ENCODE measurements at places on chromosomes 16 and 17. TPM values are rescaled to one million over a fixed set of nuclear protein-coding genes. Genes with fewer than 3 reads are reported as not detected.

Gene TBC1D3D
- 0.89 TPM for total RNA-seq

Gene CD300LB
- total RNA-seq, result 0.32 TPM

Gene SEZ6
- total RNA-seq, result 0.31 TPM

Gene CLEC10A
- 13.4 TPM for total RNA-seq

Gene HBM
- total RNA-seq, result not detected

Gene STAT5A
- 38.1 TPM for total RNA-seq

Gene SCGB1C2
- total RNA-seq, result not detected

Gene CBFB
- 34.6 TPM for total RNA-seq

- no peak for DNase-seq
Measured at GRCh38 chr16:74852500-74852875, 77.9 kb upstream of the FA2H start.

DNA sequence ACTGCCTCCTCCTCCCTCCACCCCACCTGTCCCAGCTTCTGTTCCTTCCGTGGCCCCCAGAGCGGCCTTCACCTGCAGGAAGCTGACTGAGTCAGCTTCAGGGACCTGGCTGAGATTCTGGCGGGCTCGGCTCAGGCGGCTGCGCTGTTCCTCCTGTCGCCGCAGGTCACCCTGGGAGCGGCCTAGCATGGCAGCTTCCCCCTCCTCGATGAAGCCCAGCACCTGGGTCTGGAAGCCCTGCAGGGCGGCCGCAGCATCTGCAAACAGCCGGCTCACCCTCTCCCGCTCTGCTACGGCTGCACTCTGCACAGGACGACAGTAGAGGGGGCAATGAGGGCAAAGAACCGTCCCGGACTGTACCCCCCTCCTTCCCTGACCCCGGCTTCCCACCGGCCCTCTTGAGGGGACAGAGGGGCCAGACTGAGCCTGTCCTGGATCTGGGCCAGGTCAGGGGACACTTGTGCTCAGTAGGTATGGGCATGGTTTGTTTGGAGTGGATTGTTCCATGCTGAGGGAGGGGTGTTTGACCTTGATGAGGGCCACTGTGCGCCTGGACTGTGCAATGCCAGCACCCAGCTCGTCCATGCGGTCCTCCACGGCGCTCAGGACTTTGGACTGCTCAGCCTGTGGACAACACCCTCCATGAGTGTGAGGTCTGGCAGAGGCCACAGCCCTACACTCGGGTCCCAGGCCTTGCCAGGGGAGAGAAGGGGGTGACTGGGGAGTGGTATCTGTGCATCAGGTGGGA, 2.0 kb downstream of the TRIM47 start:
- peak; percentile 53 for DNase-seq

- no peak for DNase-seq
Measured at GRCh38 chr17:74921026-74921681, 1.9 kb downstream of the USH1G start.

GRCh38 chr16:55572439-55572838, 6.0 kb downstream of the CAPNS2 start:
- DNase-seq, result no peak

GRCh38 chr17:44314031-44314430, 5.6 kb downstream of the RUNDC3A start:
- DNase-seq, result no peak

- DNase-seq, result no peak
Measured at GRCh38 chr17:573036-573435, 141.6 kb downstream of the VPS53 start.

DNA sequence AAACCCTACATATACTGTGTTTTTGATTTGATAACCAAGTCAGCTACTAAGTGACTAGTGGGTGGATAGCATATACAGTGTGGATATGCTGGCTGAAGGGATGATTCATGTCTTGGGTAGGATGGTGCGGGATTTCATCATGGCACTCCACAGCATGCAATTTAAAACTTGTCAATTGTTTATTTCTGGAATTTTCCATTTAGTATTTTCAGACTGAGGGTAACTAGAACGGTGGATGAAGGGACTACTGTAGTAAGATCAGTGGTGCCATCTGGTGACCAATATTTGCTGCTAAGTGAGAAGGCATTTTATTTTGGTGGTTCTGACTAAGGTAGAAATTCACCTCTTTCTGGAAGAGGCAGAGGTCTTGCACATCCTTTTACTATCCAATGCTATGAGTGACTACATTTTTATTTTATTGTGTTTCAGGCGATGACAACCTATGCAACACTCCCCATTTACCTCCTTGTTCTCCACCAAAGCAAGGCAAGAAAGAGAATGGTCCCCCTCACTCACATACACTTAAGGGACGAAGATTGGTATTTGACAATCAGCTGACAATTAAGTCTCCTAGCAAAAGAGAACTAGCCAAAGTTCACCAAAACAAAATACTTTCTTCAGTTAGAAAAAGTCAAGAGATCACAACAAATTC, 3.1 kb downstream of the CDC6 start:
- no peak for DNase-seq

- DNase-seq, result no peak
Measured at GRCh38 chr16:454397-454940, 29.0 kb downstream of the RAB11FIP3 start.

Measured in left cardiac atrium (tissue), 4 donors.